ENCODE measurements at places on chromosomes 5 and 9. TPM values are rescaled to one million over a fixed set of nuclear protein-coding genes. Genes with fewer than 3 reads are reported as not detected.

GRCh38 chr5:165527577-165527976 is 2022.2 kb downstream of the MAT2B start:
- H3K4me1 ChIP-seq: no peaks in the 10 kb centered on the region
- no peaks in the 10 kb centered on the region for H3K27me3 ChIP-seq
- no peaks in the 10 kb centered on the region for H3K36me3 ChIP-seq
- no peak overlapping the region for H3K4me3 ChIP-seq

DNA sequence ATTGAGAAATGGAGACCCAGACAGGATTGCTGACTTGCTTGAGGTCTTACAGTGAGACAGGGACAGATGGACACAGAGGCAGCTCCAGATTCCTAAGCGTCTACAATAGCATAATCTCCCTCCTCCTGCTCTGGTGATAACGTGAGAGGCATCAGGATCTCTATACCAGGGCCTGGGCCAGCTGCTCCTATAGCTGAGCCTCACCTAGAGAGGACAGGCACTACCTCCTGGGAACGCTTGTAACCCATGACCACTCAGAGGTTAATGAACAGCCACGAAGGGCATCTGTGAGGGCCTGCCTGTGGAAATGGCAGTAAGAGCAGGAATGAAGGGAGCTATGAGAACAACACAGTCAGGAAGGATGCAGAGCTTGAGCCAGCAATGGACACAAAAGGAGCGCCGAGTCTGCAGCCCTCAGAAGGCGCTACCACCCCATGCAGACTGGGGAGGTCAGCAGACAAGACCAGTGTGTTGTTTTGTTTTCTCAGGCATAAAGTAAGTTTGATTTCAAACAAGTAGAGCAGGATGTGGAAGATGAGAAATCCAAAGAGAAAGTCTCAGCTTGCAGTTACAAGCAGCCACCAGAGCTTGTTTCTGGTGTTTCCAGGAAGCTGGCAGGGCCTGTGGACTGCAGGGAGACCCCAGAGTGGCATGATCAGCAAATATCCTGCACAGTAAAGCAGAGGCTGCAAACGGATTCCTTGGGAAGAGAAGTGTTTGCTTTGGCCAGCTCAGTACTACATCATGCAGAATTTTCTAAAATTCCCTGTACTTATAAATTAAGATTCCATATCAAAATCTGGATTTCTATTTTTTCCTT is 17.4 kb downstream of the ANKS6 start:
- H3K4me3 ChIP-seq: no peak overlapping the region
- H3K36me3 ChIP-seq: no peaks in the 10 kb centered on the region
- no peak overlapping the region for H3K27ac ChIP-seq
- H3K27me3 ChIP-seq: no peaks in the 10 kb centered on the region
- no peak for DNase-seq
- H3K4me1 ChIP-seq: peaks cover 18% of the 10 kb centered on the region

- no peak for DNase-seq
- H3K27me3 ChIP-seq: no peaks in the 10 kb centered on the region
- no peaks in the 10 kb centered on the region for H3K36me3 ChIP-seq
- H3K27ac ChIP-seq: no peak overlapping the region
- no peak overlapping the region for H3K4me3 ChIP-seq
Observed at GRCh38 chr5:54718656-54719055, 201.1 kb downstream of the SNX18 start.

GRCh38 chr5:149635394-149635793 is 54.1 kb downstream of the ARHGEF37 start:
- no peak for DNase-seq
- no peaks in the 10 kb centered on the region for H3K36me3 ChIP-seq
- H3K27ac ChIP-seq: no peak overlapping the region
- H3K4me3 ChIP-seq: no peak overlapping the region
- no peaks in the 10 kb centered on the region for H3K27me3 ChIP-seq

- DNase-seq: no peak
- no peaks in the 10 kb centered on the region for H3K27me3 ChIP-seq
- no peak overlapping the region for H3K4me3 ChIP-seq
- H3K4me1 ChIP-seq: no peaks in the 10 kb centered on the region
- H3K36me3 ChIP-seq: no peaks in the 10 kb centered on the region
Observed at GRCh38 chr9:34493972-34494535, 28.7 kb downstream of the ENHO start.

- no peaks in the 10 kb centered on the region for H3K4me1 ChIP-seq
- no peak overlapping the region for H3K4me3 ChIP-seq
- H3K27me3 ChIP-seq: no peaks in the 10 kb centered on the region
Observed at GRCh38 chr9:104606152-104606551, 725 bp upstream of the OR13C2 start.

Gene SCGB3A2
- 15.9 TPM for polyA plus RNA-seq

DNA sequence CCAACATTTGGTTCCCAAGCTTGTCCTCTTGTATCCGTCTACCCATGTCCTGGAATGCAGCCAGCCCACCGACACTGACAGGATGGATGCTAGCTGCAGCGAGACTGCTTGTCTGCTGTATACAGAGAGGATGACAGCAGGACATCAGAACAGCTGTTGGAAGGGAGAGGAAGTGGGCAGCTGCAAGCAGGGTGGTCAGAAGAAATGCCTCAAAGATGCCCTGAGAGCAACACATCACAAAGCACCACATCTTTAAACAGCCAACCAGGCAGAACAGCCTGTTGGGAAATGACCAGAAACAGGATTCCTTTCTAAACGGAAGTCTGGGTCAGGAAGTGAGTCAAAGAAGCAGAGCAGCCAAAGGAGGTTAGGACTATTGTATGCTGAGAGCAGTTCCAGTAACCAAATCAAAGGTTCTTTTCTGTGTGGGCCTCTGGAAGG is 219.1 kb downstream of the NDUFS4 start:
- H3K27me3 ChIP-seq: no peaks in the 10 kb centered on the region
- H3K4me3 ChIP-seq: no peak overlapping the region
- DNase-seq: no peak
- H3K27ac ChIP-seq: no peak overlapping the region
